ENCODE measurements at places on chromosomes 3 and 15. TPM values are rescaled to one million over a fixed set of nuclear protein-coding genes. Genes with fewer than 3 reads are reported as not detected.

The PYGO1 gene
- 10.5 TPM for total RNA-seq

The PLA2G4D gene
- total RNA-seq = not detected

The CCDC54 gene
- not detected for total RNA-seq

The AHSG gene
- total RNA-seq = not detected

The CASR gene
- not detected for total RNA-seq
